ENCODE measurements at places on chromosomes 7 and 10.

DNA sequence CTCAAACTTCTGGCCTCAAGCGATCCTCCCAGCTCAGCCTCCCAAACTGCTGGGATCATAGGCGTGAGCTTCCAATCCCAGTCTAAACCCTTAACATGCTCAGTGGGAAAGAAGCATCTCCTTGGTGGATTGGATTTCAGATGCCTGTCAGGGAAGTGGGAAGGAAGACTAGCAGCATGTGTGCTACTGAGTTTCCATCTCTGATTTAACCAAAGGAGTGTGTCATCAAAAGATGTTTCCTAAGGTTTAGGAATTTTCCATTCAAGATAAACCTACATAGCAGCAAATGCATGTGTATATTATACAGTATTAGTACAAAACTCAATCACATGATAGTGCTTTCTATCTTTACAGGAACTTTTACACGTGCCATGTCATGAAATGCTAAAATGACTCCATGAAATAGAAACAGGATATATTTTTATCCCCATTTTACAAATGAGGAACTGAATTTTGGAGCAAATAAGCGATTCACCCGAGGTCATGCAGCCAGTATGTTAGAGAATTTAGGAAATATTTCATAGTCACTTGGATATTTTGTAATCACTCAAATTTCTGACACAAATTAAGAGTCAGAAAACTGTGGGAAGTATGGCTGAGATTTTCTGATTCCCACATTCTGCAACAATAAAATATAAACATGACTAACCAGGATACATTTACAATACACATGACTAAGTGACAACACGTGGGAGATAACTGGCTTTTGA is 11.4 kb upstream of the TMEM26 start:
- no peak for DNase-seq

DNA sequence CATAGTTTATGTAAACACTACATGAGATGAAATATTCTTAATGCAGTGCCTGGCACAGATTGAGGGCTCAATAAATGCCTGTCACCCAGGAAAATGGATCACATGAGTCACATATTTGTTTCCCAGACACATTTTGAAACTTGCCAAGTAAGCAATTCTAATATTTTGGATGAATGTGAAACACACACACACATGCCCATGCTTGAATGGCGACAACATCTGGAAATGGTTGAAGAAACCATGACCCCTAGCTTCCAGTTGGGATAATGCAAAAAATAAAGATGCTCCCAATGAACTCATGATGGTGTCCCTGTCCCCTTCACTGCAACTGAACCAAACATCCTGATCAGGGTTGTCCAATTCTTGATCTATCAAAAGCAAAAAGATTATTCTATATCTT is 797.3 kb downstream of the XPNPEP1 start:
- no peak for DNase-seq

DNA sequence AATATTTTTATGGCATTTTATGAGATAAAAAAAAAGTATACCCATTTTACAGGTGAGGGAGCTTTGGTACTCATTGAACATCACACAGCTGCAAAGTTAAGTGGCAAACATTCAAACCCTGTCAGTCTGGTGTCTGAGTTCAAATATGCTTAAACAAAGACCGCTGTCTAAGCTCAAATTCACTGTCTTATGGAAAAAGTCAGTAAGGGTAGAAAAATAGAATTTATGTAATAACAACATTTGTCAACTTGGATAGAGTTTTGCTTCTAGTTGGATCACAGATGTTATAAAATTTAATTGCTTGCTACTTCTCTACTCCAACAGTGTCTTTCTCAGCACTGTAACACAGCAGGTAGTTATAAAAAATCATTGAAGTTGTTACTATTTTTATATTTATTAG is 161.7 kb upstream of the CSTF2T start:
- DNase-seq, result no peak

GRCh38 chr10:4315551-4315950 is 510.5 kb upstream of the AKR1E2 start:
- DNase-seq, result no peak

- DNase-seq, result no peak
These were observed 288.2 kb downstream of the WDR37 start for GRCh38 chr10:1344408-1344807.

GRCh38 chr10:5971886-5972285 is 5.5 kb downstream of the IL15RA start:
- DNase-seq, result no peak

GRCh38 chr10:24459836-24460235 is 250.9 kb downstream of the KIAA1217 start:
- no peak for DNase-seq

GRCh38 chr7:154212861-154213260 is 160.7 kb downstream of the DPP6 start:
- no peak for DNase-seq

DNA sequence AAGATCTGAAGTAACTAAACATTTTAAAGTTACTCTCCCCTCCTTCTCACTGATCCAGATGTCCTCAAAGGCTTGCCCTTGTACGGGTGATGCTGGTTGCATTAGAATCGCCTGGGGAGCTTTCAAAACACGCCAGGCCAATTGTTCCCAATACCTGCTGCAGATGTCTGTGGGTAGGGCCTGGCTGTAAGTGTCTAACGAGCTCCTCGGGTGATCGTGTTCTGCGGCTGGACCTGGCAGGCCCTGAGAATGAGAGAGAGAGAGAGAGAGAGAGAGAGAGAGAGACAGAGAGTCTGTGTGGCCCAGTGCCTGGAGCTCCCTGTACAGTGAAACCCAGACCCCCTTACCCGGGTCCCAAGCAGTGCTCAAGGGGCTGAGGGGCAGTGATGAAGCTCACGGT is 8.4 kb downstream of the COL13A1 start:
- DNase-seq, result no peak

DNA sequence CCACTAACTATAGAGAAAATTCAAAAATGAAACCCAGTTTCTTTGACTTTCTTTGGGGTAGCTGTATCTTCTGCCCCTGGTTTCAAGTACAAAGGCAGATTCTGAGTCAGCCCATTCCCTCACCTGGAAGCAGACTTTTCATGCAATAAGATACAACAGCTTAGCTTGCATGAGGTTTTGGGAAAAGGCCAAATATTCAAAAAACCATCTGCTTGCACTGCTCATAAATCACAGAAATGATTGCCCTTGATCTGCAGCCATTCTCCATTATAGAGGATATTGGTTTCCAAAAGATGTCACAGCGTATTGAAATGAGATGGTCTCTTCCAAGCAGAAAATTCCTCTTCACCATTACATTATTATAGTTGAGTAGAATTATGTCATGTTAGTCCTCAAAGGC is 354.0 kb downstream of the PHF14 start:
- no peak for DNase-seq

GRCh38 chr10:75982611-75983369 is 551.4 kb downstream of the LRMDA start:
- DNase-seq, result no peak

DNA sequence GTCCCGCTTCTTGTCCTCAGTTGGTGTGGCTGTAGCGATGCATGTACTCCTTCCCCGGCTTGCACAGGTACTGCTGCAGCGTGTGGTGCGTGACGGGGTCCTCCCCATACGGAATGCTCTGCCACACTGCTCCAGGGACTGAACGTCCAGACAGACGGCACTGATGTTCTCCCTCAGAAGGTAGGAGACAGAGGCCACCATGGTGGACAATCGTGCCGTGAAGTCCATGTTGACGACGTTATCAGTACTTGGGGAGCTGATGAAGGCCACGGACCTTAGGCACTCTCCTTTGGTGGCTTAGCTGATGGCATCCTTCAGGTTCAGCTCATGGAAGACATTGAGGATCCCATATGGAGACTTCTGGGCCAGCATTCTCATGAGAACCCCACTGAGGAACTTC is 37.4 kb downstream of the AGAP6 start:
- no peak for DNase-seq

DNA sequence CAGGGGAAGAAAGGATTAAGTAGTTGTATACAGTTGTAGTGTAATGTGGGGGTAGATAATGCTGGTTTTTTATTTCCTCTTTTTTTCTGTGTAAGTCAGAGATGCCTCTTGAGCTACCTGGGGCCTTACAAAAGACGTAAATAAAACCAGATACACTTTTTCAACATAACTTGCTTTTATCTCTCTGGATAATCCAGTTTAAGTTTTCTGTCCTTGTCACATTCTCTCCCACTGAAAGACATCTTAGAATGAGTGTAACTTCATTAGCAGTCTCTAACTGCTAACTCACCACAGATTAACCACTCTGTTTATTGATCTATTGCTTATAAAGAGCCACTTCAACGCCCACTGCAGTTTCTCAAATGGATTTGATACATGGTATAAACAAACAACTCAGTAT is 64.1 kb upstream of the LRRN3 start:
- no peak for DNase-seq

- DNase-seq, result no peak
These were observed 175.4 kb downstream of the SKAP2 start for GRCh38 chr7:26688936-26689506.

DNA sequence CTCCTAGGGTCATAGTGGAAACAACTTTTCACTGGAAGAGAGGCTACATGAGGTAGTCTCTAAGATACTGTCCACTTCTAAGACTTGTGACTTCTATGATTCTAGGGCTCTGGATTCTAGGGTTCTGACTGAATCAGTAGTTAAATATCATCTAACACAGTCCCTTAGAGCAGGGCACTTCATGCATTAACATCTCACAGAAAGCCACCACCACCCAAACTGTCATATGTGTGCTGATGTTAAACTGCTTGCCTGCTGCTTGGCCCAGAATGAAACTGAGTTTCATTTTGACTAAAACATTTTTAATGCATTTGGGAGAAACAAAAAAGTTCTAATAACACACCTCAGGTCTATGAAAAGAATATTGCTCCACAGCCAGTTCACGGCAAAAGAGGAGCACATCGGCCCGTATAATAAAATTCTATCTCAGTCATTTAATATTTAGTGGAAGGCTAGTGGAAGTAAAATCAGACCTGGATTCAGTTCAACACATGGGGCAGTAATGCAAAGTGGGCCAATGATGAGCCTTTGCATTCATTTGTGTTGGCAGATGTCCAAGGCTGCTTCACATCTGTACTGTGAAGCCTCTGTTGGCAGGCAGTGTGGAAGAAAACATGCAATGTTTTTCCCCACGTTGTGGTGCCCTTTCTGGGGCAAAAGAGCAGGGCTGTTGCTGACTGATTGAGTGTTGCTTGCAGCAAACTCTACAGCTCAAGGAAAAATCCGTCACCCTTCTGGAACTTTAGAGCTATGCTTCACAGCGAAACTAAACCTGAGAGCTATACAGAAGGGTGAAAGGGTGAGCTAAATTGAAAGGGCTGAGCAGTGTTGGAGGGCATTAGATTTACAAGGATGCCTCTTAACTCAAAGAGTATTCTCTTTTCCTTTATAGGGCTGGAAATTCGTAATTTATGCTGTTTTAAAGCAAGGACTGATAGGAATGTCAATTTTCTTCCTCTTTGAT is 33.5 kb upstream of the AUTS2 start:
- DNase-seq, result no peak

GRCh38 chr10:5354068-5354467 is 10.7 kb upstream of the UCN3 start:
- no peak for DNase-seq

DNA sequence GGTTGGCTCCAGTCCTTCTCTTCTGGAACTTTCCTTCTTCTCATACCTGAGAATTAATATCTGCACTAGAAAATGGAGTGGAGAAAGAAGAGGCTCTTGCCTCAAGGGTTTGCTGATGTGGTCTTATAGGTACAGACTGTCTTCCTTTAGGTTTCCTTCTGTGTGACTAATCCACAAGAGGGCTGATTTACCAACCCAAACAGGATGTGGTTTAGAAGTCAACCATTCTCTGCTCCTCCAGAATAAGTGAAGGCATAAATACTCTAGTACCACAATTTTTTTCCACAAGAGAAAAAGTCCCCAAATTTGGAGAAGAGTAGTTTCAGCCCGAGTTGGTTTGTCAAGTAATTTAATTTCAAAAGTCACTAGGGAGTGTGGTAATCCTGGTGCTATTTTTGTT is 85.8 kb downstream of the NRP1 start:
- DNase-seq, result no peak

DNA sequence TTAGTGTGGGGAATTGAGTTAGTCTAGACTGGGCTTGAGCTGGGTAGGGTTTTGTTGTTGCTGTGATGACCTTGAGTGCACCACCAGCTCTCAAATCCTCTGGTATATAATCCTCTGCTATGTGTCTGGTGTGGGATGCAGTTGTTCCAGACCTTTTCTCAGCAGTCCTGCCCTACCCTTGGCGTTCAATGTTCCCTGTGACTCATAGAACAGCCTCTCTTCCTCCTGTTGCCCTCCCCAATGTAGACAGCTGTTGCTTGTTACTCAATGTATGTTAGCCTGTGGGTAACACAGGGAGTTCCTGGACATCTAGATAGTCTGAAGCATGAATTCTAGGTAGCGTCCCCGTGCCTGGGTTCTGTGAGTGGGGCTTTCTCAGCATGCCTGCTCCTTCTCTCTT is 19.8 kb downstream of the ACBD7 start:
- no peak for DNase-seq

DNA sequence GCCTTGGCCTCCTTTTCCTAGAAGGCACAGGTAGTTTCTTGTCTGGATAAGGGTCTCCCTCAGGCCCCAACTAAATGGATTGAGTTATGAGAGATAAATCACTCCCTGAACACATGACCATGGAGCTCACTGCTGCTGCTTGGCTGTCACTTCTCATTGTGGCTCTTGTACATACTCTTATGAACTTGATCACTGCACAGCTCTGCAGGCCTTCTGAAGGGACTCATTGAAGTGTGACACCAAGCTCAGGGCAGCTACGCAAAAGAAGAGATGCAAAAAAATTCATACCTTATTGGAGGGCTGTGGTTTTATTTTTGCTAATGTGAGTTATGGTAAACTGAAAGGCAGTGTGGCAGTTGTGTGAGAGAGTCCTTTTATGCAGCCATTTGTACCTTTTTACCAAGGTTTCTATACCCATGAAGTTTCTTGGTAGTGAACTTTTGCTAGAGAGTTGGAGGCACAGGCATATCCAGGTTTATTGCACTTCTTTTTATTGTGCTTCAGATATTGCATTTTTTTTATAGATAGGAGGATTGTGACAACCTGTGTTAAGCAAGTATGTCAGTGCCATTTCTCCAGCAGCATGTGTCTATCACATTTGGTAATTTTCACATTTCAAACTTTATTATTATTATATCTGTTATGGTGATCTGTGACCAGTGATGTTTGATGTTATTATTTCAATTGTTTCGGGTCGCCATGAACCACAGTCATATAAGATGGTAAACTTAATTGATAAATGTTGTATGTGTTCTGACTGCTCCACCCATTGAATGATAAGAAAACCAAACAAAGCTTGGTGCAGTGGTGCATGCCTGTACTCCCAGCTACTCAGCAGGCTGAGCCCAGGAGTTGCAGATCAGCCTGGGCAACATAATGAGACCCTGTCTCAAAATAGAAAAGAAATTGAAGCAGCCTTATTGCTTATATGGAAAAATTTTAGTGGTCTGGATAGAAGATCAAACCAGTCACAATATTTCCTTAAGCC is 100.6 kb downstream of the LRRC4 start:
- no peak for DNase-seq

DNA sequence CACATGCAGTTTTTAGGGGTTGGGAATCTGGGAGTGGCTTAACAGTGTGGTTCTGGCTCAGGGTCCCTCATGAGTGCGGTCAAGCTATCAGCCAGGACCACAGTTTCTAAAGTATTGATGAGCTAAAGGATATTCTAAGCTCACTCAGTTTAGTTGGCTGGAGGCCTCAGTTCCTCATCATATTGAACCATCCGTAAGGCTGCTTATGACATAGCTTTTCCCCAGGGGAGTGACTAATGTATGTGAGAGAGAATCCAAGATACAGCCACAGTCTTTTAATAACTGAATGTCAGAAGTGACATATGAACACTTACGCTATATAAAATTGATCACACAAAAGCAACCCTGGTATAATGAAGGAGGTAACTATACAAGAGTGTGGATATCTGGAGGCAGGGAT is 245.3 kb downstream of the POLR1F start:
- DNase-seq, result no peak

- no peak for DNase-seq
These were observed at the start of gene ZNF722 for GRCh38 chr7:63998549-63998948. TSS of gene ZNF722 (plus strand) at chr7:63998849. CDS start at chr7:63998962, 113 bp downstream.
